Activated CD4-positive, alpha-beta memory T cell treated with anti-CD3 and anti-CD28 coated beads for 36 hours (primary cell): ENCODE measurements at places on chromosomes 16 and 17. TPM values are rescaled to one million over a fixed set of nuclear protein-coding genes. Genes with fewer than 3 reads are reported as not detected.
A peak's percentile ranks its signal among the peaks of the same experiment; 100 is the strongest.

The RPL26 gene
- total RNA-seq = 2,959 TPM

The C17orf67 gene
- 3.6 TPM for total RNA-seq

The DYNLRB2 gene
- not detected for total RNA-seq

DNA sequence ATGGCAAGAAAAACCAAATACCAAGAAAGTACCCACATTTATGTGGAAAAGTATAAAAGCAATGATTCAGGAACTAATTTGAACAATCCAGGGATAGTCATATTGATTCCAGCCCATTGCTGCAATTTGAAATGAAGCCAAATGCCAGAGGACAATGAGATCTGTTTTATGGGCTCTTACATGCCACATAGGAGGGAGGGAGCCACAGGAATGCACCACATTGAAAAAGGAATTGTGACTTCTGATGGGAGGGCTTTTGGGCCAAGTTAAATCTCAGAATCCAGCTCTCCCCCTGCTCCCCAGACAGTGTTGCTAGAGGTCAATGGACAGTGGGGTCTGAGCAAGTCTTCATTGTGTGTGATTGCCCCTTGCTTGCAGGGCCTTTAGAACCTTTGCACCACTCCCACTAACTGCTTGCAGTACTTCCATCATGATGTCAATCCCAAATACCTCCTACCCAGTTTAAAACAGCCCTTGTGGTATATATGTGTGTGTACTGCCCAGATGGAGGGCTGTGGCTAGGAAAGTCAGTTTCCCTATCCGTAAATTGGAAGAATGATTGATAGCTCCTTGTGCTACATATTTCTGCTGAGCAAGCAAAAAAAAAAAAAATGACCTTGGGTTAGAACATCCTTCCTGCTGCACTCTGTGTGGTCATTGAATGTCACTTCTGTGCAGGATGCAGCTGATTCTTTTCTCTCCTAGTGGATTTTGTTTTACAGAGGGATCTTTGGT, 406.8 kb downstream of the UTP18 start:
- DNase-seq = no peak

DNA sequence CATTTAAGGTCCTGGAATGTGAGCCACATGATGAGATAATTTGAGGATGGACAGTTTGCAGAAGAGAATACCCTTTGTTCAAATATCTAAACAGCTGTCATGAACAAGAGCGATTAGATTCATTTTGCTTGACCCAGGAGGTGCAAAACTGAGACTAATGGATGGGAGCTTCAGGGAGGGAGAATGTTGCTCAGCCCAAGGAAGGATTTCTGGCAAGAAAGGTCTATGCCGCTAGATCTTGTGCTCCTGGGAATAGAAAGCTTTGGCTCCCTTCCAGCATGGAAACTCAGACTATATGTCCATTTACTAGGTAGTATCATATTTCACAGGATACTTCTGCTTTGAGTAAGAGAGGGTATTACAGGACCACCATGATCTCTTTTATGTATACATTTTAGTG, 14.8 kb upstream of the CDH11 start:
- DNase-seq = no peak

DNA sequence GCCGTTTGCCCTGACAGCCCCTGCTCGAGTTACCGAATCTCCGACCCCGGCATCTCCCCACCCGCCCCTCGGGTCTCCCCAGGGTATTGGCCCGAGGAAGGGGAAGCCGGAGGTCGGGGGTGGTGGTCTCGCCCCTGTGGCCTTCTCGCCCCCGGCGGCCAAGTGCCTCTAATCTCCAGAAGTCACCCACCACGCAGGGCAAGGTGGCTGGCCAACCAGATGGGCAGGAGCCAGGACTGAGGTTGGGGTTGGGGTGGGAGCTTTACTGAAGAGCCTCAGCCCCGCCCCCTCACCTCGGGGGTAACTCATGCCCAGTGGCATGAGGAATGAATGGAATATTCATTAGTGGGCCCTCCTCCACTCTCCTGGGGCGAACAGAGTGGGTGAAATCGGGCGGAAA, 637 bp downstream of the DHRS11 start:
- peak; percentile 15 for DNase-seq

DNA sequence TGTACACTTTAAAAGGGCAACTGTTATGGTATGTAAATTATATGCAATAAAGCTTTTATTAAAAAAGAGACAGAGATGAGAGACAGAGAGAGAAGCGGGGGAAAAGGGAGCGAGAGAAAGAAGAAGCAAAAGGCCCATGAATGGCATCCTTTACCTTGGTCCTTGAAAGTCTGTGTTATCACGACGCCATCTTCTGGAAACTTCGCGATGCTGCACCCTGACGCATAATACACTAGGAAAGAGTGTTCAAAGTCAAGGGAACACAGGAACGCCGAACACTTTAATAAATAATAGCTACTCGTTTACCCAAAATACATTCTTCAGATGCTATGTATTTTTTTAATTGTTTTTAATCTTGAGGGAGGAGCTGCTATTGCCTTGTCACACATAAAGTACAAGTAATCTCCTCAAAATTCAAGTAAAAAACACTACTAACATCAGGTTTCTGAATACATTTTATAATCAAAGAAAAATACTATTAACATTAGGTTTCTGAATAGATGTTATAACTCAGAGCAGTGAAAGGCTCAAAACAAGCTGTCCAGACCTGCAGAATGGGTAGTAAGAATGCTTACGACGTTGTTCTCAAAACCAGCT, 23.0 kb upstream of the SLC38A8 start:
- DNase-seq = peak; percentile 50

DNA sequence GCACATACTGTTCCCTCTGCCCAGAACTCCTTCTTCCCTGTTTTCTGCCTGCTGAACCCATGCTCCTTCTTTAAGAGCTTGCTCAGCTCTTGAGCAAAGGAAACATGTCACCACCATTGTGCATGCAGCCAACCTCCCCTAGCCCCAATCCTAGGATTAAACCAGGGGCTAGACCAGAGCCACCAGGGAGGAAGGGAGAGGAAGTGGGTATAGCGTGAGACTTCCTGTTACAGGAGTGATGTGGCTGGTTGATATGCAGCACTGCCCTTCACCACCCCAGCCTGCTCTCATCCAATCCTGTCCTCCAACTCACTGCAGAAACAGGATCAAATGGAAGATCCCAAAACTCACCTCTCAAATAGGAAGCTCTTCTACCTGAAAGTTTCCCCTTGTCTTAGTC, 67.1 kb upstream of the CDH5 start:
- DNase-seq = peak; percentile 4

The SDK2 gene
- 0.12 TPM for total RNA-seq

DNA sequence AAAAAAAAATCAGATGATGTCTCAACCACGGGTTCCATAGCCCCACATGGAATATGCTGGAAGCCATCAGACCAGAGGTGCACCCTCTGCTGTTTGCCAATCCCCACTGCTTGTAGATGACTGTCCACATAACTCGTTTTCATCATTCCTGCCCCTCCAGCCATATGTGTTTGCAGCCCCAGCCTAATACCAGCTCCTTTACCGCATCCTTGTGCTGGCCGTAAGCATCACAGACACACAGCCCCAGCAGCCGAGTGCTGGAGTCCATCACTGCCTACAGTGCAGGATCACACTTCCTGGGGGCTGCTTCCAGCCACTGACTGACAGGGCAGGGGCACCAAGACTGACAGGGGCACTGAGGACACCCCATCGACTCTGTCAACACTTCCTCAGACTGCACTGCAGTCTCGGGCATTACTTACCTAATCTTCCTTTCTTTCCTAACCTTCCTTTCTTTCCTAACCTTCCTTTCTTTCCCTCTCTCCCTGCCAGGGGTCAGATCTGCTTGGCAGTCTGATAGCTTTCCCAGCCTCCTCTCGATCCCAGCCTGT, 5.0 kb downstream of the RCVRN start:
- DNase-seq = no peak

DNA sequence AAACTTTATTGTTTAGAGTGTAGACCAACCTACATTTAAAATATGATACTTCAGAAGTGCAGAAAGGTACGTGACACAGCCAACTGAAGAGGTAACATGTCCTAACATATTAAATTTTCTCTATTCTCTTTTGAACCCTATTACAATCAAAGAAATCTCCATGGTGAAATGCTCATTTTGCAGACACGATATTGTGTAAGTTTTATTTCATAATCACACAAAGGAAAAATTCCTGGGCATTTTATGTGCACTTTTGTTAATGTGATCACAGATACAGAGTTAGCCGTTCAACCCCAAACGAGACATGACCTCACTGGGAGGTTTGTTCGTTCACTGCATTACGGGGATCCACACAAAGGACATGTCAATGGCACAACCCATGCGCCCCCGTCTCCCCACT, 21.8 kb downstream of the KCNJ16 start:
- no peak for DNase-seq

- DNase-seq = no peak
Observed at GRCh38 chr17:66610361-66611133, 224.4 kb upstream of the CACNG5 start.

The POLR3K gene
- 39.9 TPM for total RNA-seq

DNA sequence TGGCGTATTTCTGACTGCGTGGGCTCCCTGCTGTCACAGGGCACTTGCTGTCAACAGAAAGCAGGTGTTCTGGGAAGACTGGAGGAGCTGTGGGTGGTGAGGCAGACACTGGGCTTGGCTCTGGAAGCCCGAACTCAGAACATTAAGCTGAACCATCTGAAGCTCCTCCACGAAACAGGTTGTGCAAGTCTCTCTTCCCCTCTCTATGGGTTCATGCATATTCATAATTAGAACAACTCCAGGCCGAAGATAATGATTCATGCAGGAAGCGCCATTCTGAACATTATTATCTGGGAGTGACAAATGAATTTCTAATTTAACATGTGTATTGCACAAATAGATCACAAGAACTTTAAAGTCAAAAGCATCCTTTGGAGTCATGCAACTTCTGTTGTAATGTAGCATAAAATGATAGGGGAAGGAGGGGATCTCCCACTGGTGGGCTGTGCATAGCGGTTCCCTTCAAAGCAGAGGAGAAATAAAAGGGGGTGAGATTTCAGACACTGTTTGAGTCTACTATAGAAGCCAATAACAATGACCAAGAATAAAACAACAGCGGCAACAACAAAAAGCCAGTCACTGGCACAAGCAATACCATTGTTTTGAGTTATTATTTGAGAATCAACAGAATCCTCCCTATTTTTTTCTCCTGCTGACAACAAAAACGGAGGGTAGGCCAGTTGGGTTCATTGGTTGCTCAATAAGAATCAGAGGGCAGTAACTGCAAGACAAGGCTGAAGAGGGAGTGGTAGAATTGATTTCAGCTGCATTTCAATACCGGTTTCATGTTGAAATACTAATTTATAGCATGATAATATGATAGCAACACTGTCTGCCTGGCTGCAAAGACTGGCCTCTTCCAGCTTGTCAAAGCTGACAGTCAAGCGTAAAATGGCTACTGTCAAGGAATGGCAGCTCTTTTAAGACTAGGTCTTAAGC, 407.3 kb downstream of the XYLT1 start:
- DNase-seq = no peak

The ARL17B gene
- total RNA-seq = 21.2 TPM

DNA sequence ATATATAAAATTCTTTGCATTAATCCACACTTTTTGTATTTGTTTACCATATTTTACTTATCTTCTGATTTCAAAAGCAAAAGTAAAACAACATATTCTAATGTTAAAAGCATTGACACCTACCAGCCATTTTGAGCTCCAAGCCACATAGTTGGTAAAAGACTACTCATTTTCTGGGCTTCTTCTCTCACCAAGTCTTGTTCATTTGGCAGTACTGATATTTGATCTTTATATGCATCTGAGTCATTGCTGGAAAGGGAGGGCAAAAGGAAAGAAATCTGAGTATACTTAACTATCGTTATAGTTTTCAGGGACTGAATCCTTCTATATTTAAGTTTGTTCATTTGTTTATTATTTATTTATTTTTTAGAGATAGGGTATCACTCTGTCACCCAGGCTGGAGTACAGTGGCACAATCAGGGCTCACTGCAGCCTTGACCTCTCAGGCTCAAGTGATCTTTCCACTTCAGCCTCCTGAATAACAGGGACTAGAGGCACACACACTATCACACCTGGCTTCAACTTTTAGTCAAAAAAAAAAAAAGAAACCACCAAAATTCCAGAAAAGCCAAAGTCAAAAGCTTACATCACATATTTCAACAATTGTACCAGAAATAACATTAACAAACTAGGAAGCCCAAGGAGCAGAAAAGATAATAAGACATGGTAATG, 121.0 kb upstream of the TOB1 start:
- DNase-seq = no peak

The JMJD6 gene
- 53.4 TPM for total RNA-seq

DNA sequence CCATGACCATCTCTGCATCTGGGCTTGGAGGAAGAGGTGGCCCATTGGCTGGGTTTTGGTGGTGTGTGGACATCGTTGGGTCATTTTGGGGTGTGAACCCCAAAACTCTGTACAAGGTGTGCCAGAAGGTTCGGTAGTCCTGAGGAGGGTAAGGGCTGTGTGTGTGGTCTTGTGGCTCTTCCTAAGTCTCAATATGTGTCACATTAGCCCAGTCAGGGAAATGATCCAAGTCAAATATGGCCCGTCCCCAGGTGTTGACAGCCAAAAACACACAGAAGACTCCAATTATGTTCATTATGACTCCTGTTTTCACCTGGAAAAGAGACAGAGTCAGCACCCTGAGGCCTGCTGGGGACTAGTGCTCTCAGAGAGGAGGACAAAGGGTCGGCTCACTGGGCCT, 27.1 kb downstream of the SLC13A5 start:
- DNase-seq = no peak

DNA sequence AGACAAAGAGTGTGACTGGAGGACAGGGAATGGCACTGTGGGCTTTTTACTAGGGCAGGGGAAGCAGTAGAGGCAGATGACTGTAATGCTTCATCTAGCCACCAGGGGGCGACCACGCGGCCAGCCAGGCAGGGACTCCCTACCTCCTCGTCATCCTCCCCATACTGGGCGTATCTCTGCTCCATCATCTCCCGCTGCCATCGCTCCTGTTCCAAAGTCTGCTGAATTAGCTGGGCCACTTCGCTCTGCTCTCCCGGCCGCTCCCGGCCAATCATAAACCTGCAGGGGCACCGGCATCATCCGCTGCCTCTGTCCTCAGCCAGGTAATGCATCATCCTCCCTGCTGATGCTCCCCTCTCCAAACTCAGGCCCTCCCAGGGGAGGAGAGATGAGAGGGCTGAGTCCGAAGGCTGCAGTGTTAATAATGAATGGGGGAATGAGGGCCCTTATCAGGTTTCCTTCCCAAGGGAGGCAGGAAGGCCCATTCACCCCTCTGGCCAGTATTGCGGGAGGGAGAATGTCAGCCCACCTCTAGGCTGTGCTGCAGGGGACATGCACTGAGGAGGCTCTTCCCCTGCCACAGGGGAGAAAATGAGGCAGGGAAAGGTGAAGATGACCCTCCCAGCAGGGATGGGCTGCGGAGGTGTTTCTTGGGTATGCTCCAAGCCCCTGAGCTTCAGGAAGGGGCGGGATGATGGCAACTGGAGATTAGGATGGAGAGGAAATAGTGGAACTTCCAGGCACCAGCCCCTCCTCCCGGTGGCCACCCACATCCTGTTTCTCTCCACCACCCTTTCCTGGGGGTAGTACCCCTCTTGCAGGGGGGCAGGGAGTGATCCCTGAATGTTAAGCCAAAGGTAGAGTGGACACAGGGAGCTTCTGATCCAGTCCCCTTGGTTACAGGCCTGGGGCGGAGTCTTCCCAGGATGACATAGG, 10.3 kb upstream of the SAMD14 start:
- DNase-seq = peak; percentile 89

The ALOX15B gene
- total RNA-seq = not detected

The TP53TG3B gene
- total RNA-seq = not detected

The GSE1 gene
- total RNA-seq = 15.3 TPM

GRCh38 chr16:89547291-89547690, 13.2 kb upstream of the RPL13 start:
- no peak for DNase-seq

The CDH11 gene
- total RNA-seq = not detected

The RAC3 gene
- total RNA-seq = 8.1 TPM

The GNG13 gene
- total RNA-seq = not detected

- DNase-seq = no peak
Observed at GRCh38 chr16:72195609-72196008, 23.7 kb upstream of the PMFBP1 start.

The CLEC3A gene
- not detected for total RNA-seq

The STAT5B gene
- 195 TPM for total RNA-seq
